ENCODE measurements at places on chromosomes 3 and 15.

DNA sequence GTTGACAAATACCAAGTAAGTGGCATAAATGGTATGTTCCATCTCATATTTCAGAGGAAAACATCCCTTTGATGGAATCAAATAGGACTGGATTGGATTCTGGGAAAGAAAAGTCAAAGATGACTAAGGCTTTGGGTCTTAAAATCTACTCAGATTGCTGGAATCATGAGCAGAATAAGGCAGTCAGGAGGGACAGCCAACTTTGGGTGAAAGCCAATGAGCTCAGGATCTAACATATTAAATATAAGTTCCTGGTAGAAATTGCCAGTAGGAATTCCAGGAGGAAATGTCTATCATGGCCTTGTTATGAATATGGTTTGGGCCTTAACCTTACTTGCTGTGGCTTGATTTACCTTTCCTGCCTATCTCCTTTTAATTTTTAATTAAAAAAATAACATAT is 55.3 kb downstream of the ISL2 start:
- DNase-seq, result no peak

GRCh38 chr3:70994644-70995043 is 588.9 kb downstream of the FOXP1 start:
- no peak for DNase-seq

DNA sequence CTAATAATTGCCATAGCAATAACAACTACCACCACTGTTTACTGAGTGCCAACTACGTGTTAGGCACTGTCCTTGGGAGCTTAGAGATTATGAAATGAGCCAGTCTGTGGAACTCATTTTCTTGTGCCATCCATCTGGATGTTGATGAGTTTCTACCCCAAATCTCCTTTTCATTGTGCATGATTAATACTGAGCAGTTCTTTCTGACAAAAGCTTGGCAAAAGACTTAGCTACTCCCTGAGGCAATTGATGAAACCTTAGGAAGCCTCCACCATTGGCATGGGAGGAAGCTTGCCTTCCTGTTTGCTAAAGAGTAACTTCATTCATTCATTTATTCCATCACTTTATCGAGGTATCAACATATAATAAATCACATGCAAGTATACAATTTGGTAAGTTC is 39.8 kb downstream of the PRICKLE2 start:
- no peak for DNase-seq

GRCh38 chr15:74937272-74937589 is 642 bp downstream of the COX5A start:
- DNase-seq, result no peak

DNA sequence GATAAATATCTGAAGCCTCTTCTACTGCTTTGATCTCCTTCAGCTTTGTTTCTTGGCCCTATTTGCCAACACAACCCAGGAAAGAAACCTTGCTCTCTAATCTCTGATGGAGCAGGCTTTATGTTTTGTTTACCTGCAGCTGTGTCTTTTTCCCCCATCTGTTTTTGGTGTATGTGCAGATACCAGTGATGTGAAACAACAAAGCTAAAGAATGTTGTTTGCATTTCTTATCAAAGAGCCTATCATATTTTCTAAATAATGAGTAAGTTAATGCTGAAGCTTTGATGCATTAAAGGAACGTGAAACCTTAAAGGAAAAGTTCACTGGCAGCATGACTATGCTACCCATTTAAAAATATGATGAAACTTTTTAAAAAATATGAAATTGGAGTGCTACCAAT is 238.4 kb downstream of the NEK10 start:
- no peak for DNase-seq

DNA sequence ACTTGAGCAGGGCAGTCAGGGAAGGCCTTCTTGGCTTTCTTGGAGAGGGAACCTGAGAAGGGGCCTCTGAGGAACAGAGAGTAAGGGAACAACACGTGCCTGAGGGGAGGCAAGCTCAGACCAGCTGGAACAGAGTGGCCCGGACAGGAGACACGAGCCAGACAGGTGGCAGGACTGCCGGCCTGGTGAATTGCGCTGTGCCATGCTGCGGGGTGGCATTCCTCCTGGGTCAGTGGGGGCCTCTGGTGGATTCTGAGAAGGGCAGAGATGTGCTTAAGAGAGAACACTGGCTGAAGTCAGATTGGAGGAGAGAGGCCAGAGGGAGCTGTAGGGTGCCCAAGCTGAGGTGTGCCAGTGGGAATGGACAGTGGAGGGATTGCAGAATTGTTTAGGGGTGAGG is 4.9 kb downstream of the CHAC1 start:
- DNase-seq, result no peak

GRCh38 chr15:76071806-76072205 is 12.0 kb downstream of the TMEM266 start:
- no peak for DNase-seq

GRCh38 chr3:181432992-181433391 is 278.7 kb upstream of the SOX2 start:
- no peak for DNase-seq

DNA sequence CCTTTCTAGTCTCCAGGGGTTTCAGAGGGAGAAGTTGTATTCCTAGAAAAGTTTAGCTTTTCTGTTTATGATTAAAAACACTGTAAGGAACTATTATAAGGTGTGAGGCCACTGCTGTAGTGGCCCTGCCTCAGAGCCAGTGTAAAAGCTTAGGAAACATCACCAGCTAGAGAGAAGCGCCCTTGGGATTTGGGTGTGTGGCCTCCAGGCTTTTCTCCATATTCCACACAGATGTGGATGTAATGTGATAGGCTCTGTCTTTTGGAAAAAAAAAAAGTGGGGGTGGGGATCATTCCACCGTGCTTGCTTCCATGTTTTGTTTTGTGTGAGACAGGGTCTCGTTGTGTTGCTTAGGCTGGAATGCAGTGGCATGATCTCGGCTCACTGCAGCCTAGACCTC is 13.9 kb downstream of the SEC61A1 start:
- DNase-seq, result no peak

- peak; percentile 16 for DNase-seq
These were observed 135.0 kb upstream of the WNT5A start for GRCh38 chr3:55622116-55622515.

DNA sequence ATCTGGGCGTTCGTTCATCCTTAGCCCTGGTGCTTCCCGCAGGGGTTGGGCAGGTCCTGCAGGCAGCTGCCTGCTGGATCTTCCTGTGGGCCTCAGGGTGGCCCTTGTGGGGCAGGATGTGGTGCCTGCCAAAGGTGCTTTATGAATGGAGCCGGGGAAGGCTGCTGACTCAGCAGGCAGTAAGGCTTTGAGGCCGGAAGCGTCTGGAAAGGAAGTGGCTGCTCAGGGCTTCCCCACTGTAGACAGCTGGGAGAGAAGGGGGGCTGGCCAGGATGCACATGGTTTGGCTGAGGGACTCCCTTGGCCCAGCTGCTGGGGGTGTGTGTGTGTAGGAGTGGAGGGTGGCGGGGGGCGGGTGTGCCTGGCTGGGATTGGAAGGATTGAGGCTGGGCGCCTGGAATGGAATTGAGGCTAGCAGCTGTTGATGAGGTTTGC is 12.9 kb downstream of the CD276 start:
- no peak for DNase-seq

DNA sequence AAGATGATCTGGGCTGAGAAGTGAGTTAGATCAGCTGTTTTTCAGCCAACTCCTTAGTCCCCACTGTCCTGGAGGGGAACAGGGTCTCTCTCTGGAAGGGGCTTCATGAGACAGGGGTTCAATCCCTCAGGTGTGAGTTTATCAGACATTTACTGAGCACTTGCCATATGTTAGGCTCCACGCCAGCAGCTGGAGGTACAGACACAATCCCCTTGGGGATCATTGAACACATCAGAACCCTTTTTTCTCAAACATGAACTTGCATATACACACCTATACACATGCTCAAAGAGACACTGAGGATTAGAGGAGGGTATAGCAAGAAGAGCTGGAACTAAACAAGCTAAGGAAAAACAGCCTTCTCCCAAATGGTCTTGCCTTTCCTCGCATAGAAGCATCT is 5.5 kb upstream of the BMF start:
- no peak for DNase-seq

- no peak for DNase-seq
These were observed 344.6 kb upstream of the UBE2E2 start for GRCh38 chr3:22858486-22858885.

GRCh38 chr15:88586401-88587162 is 34.6 kb upstream of the AEN start:
- no peak for DNase-seq

DNA sequence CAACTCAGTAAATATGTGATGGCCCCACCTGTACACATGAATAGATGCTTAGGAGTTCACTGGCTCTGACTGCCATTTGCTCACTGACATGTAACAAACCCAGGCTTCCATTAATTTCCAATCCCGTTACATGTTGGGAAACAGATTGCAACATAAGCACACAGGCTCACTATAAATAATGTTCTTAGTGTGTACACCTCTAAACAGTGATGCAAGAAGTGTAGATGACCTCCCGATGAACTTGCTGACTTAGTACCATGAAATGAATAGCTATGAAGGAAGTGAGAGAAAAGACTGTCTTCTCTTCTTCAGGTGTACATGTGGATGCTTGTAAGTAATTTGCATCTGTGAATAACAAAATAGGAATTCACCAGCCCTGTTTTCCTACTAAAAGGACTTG is 21.4 kb upstream of the FSIP1 start:
- DNase-seq, result no peak

DNA sequence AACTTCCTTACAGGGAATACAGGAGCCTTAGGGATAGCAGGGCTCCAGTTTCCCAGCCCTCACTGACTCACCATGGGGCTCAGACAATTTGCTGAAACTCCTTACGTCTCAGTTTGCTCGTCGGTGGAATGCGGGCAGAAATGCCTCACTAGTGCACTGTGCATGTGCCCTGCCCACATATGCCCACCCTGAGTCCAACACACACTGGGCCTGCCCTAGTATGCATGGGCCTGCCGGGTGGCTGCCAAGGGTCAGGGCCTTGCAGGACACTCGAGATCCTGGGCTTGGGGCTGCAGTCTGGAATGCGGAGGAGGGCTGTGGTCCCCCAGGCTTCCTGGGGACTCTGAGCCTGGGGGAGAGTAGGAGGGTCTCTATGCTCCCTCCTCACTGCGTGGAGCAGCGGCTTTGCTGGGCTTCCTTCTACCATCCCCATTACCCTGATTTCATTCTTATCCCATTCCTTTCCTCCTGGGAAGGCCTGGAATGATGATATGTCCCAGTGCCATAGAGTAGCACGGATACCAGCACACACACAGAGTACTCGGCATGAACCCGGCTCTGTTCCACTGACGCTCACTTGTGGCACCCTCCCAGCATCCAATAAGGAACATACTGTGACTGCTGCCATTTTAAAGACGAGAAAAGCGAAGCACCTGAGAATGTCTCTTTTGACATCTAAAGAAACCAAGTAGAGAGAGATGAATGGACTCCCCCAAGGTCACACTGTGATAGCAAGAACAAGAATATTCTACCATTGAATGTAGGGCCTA is 124.2 kb downstream of the ASB7 start:
- no peak for DNase-seq

DNA sequence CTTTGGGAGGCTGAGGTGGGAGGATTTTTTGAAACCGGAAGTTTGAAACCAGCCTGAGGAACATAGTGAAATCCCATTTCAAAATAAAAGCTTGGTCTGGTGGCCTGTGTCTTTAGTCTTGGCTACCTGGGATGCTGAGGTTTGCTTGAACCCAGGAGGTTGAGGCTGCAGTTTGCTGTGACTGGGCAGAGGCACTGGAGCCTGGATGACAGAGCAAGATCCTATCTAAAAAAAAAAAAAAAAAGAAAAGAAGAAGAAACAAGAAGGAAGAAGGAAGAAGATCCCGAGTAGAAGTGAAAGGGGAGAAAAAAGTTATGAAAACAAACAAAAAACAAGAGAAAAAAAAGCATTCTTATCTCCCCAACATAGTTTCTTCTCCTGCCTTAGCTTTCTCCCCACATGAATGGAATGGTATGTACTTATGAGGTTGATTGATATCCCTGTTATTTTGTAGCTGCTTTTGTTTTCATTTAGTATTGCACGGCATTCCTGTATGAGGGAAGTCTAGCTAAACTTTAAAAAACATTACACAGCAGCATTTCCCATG is 42.4 kb downstream of the TMEM40 start:
- no peak for DNase-seq

DNA sequence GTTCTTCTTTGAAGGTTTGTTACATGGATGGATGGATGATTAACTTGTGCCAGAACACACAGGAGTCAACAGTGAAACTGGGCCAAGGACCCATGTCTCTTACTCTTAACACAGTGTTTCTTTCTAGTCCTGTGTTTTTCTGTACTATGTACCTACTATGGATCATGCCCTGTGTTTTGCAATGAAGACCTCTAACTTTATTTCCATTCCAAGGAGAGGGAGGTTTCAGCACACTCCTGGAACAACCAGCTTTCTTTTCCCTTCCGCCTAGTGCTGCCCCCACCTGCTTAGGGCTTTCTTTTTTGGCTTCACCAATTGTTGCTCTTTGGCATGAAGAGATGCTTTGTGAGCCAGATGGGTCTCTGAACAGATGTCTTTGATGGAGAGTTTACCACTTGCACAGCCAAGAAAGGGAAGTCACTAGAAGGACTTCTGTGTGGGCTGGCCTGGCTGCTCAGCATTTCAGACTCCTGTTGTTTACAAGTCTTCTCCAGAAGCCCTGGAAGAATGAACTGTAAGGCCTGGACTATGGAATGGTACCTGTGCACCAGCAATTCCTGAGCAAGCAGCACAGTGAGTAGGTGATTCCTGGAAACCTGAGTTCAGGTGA is 44.5 kb downstream of the SNAPC5 start:
- no peak for DNase-seq

DNA sequence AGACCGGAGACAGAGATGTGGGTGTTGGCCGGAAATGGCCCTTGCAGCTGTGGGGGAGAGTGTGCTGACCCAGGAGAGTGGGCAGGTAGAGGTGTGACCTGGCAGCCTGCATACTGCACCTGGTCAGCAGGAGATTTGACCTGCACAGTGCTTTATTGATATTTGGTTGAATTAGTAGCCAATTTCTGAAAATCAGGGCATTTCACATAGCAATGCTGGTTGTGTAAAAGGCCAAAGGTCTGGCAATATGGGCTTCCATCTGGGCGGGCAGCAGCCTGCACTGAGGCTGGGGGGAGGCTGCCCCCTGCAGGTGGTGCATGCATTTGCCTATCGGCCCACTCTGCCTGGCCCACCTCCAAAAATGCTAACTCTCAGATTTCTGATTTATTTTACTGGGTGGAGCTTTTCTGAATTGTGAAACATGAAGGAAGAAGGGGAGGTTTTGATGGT is 9.4 kb upstream of the MGLL start:
- no peak for DNase-seq

DNA sequence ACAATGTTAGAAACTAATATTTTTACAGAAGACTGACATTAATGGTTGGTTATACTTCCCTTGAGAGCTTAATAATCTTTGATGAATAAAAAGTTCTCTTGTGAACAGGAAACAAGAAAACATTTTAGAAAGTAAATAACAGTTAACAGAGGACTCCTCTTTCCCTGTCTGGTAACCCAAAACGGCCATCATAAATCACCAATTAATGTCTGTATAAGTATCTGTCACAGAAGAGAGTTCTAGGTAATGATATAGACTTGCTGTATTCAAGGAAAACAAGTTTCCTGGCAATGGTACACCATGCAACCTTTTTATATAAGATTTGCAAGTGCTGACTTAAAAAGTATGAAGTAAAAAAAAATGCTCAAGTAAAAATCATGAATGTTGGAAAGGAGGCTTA is 426.7 kb downstream of the SOX2 start:
- DNase-seq, result no peak

Measured in LoVo (cell line).